ENCODE measurements at places on chromosomes 2 and 18. TPM values are rescaled to one million over a fixed set of nuclear protein-coding genes. Genes with fewer than 3 reads are reported as not detected.

HTR2B gene
- total RNA-seq = not detected

SALL3 gene
- not detected for total RNA-seq

DNAJC5G gene
- total RNA-seq = not detected

RUFY4 gene
- total RNA-seq = not detected

OLA1 gene
- 50.7 TPM for total RNA-seq

CD207 gene
- not detected for total RNA-seq

DNA sequence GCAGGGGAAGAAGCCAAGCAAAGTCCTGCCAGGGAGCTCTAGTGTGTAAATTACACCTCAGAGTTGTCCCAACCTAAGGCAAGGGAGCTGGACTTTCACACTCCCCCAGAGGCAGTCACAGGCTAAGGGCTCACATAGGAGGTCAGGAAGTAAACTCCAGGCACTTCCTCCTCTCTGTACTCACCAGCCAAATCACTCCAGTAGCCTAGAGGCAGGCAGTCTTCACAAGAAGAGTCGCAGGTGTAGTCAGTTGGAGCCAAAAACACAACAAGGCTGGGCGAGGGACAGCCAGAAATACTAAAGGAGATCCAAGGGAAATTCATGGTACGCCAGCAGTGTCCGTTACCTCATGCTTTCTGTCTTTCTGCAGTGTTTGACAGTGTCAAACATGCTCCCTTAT, 205.0 kb downstream of the C1D start:
- no peak for DNase-seq

DNA sequence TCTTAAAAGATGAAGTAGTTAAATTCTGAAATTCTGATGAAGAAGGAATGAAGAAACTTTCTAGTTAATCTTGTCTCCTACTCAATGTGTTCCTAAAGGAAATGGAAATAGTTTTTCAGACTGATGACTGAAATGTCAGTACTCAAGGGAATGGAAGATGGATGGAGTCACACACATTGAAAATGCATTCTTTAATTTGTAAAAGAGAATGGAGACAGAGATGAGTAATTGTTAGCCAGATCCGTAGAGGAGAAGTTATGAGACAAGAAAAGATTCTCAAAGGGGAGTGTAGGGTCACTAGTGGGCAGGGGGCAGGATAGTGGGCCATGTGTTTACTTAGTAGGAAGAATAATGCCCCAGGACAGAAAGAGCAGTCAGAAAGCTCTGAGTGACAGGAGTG, 13.3 kb downstream of the ZSWIM2 start:
- no peak for DNase-seq

DNA sequence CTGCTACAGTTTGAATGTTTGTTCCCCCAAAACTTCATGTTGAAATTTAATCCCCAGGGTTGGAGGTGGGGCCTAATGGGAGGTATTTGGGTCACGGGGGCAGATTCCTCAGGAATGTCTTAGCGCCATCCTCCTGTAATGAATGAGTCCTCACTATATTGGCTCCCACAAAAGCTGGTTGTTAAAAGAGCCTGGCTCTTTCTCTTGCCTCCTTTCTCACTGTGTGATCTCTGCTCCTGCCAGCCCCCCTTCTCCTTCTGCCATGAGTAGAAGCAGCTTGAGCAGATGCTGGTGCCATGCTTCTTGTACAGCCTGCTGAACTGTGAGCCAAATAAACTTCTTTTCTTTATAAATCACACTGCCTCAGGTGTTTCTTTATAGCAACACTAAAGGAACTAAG, 721.0 kb upstream of the PKDCC start:
- no peak for DNase-seq

GRCh38 chr18:62979176-62979575, 263.8 kb downstream of the PHLPP1 start:
- no peak for DNase-seq

DNA sequence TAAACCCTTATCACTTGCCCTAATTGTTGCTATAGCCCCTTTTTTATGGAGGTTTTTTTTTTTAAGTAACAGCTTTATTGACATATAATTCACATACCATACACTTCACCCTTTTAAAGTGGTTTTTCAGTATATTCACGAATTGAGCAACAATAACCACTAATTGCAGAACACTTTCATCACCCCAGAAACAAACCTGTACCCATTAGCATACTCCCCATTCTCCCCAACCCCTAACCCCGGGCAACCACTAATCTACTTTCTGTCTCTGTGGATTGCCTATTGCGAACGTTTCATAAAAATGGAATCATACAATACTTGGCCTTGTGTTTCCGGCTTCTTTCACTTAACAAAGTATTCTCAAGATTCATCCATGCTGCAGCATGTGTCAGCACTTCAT, 213.6 kb downstream of the ATAD2B start:
- DNase-seq = no peak

DNA sequence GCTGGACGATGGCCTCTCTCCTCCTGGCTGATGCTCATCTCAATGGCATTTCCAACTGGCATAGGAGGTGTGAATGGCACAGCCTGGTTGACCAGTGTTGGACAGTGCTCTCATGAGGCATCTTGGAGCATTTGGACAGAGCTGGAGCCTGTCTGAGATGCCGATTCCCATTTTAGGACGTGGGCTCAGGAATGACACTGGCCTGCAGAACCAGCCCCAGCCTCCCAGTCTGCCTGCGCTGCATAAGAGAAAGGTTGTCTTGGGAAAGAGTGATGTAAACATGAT, 118.2 kb upstream of the COPS8 start:
- DNase-seq = no peak

DNA sequence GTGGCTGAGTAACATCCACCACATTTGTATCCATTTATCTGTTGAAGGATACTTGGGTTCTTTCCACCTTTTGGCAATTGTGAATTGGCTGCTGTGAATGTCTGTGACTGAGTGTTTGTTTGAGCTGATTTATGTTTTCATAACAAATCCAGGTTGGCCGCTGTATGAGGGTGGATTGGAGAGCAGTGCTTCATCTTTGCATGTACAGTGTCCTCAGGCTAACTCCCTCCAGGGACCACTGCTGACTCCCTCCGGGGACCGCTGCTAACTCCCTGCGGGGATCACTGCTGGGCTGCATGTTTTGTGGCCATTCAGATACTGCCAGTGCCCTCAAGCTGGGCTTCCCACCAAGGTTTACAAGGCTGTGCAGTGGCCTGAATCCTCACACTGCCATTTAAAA, 10.2 kb downstream of the BOK start:
- DNase-seq = no peak

- DNase-seq = no peak
These were observed 436.6 kb downstream of the LRATD1 start for GRCh38 chr2:15069149-15069548.

Data from HT-29 (cell line).